ENCODE measurements at places on chromosomes 7 and 10.
A peak's percentile ranks its signal among the peaks of the same experiment; 100 is the strongest.

- DNase-seq: peak; percentile 39
Observed at GRCh38 chr10:18658271-18659124, 733 bp upstream of the ARL5B start.

DNA sequence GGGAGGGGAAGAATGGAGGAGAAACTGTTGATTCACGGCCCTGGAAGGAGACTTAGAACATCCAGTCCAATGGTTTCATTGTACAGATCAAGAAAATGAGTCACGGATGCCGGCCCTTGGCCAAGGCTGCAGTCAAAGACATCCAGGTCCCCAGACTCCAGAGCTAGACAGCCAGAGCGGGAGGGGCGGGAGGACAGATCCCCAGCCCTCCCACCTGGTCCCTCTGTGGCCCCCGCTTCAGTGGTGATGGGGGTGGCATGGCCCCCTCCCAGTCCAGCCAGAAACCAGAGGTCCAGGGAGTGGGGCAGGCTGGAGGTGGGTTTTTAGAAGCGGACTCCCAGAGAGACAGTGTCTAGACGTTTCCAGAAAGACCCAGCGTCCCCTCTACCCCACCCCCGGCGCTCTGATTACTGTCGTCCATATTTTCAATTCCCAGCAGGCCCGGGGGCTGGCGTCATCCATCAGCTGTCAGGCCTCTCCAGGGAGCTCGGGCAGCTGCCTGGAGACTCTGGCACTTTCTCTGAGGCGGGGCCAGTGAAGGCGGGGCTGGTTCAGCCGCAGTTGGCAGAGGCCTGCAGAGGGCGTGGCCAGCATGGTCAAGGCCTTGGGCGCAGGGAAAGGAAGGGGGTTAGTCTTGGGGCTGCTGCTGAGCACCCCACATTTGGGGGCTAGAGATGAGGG, 8.0 kb upstream of the HSPB1 start:
- DNase-seq: peak; percentile 45

- DNase-seq: no peak
Observed at GRCh38 chr7:155583636-155584035, 37.3 kb upstream of the CNPY1 start.

DNA sequence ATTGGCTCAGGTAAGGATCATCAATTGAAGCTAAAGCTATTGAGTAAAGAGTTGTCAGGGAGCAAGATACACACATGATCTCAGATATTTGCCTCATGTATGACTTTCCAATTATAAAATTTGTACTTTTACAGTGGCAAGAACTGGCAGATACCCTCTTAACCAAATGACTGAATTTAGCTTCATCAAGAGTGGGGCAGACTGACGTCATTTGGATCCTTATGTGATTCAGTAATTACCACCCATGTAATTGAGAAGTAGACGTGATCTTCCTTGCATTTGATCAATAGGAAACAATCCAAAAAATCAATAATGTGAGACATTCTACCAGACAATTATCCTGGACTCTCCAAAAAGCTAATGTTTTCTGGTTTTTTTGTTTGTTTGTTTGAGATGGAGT, 8.9 kb downstream of the LRRC72 start:
- no peak for DNase-seq

DNA sequence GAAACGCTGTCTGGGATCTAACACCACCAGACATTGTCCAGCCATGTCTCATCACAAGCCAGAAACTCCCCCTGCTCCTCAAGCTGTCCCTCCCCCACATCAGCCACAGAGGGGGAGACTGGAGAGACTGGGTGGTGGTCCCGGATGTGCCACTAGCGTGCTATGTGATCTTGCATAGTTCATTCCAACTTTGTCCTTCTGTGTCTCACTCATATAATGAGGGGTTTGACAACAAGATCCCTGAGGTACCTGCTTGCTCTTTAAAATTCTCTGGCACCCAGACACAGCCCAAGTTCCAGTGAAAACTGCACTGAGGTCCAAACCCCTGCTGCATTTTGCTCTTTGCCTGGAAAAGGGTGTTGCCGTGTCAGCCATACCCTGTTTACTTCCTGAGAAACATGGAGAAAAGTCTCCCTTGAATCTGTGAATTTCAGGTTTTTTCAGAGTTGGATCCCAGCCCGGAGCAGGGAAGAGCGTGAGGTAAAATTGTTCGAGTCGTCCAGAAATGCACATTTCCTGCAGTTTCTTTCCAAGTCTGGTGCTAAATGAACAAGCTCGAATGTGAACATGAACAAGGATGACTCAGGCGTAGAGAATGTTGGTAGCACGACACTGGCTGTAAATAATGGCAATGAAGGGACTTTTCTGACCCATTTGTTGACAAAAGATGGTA, 156.6 kb downstream of the CCDC3 start:
- no peak for DNase-seq

DNA sequence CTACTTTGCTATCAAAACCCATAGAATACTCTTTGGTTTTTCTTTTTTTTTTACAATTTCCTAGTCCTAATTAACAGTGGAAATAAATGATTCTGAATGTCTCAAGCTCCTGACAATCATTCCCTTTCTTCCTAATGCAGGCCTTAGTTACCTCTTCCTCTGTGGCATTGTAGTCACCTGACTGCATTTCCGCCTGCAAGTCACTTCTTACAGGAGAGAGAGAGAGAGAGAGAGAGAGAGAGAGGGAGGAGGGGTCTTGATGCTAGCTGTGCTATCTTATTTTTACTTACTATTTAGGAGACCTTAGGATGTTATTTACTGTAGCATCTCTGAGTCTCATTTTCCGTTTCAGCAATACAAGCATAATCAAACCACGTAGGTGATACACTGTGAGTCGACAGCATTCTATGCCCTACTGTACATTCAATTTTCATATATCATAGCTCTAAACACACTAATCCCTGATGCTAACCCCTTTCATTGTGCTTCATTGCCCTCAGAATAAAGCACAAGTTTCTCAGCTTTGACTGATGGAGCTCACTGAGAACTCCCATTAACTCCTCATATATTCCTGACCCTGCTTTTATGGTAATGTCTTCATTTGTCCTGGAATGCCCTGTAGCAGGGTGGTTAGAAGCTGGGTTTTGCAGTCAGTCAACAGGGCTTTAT, 1237.3 kb downstream of the XPNPEP1 start:
- no peak for DNase-seq

DNA sequence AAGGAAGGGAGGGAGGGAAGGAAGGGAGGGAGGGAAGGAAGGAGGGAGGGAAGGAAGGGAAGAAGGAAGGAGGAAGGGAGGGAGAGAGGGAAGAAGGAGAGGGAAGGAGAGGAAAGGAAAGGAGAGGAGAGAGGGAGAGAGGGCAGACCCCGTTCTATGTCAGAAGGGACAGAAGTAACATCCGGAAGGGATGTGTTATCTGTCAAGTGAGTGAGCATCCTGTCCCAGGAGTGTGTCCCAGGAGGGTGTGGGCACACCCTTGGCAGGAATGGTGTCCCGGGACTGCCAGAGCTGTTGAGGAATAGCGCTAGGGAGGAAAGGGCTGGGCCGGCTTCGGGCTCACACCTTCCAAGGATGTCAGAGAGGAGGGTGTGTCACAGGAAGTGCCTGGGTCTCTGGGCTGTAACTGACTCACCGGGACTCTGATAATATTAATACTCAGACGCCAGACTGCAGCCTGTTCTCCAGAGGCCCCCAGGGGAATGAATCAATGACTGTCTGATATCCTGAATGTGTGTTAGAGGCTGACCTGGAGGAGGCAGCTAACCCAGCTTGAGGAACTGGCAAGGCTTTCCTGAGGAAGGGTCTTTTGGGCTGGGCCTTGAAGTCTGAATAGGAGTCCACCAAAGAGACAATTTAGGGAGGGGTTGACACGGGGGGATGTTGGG, 125.6 kb upstream of the TNRC18 start:
- no peak for DNase-seq

GRCh38 chr10:96448021-96448457, 65.7 kb downstream of the TLL2 start:
- DNase-seq: no peak

GRCh38 chr10:121696854-121697253, 98.6 kb upstream of the FGFR2 start:
- DNase-seq: peak; percentile 28

DNA sequence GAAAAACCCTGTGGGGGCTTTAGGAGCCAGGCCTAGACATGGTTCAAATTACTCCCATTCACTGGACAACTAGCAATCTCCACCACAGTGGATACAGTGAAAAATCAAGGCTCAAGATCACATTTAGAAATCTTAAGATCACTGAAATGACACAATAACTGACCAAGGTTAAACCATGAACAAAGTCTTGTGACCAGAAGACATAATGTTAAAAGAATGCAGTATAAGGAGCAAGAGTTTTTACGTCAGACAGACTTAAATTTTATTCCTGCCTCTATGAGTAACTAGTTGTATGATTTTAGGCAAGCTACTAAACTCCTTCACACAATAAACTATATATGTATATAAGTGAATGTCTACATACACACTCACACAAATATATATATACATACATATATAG, 68.5 kb downstream of the MICU1 start:
- no peak for DNase-seq

DNA sequence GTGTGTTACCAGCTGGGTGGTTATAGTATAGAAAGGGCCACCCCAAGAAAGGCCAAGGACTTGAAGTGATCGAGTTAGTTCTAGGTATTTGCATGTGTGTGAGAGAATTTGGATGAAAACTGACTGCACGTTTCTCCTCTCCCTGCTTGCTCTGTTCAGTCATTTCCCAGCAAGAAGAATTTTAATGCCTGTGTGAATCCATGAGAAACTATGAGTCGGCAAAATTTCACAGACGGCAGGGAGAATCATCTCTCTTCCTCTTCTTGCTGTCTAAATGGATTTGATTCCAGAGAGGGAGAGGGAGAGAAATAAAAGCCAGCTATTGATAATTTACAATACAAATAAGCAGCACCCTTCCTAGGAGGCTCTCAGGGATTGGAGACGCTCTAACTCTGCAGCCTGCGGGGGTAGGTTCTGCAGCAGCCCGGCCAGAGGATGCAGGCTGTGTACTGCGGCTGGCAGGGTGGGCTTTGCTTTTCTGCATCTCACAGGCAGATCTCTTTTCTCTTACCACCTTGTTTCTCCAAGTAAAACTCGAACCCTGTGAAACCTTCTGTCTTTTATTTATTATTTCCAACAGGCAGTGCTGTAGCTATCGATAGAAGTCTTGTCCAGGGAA, 183.6 kb downstream of the TCF7L2 start:
- DNase-seq: no peak

GRCh38 chr7:33581236-33581635, 324.1 kb upstream of the BMPER start:
- no peak for DNase-seq

- no peak for DNase-seq
Observed at GRCh38 chr10:133334503-133335245, 2.0 kb downstream of the CALY start.

GRCh38 chr7:80637911-80638765, at the start of gene CD36:
Gene CD36 (plus strand): TSS chr7:80638642. CDS start chr7:80646741, 8,099 bp downstream.
- no peak for DNase-seq

DNA sequence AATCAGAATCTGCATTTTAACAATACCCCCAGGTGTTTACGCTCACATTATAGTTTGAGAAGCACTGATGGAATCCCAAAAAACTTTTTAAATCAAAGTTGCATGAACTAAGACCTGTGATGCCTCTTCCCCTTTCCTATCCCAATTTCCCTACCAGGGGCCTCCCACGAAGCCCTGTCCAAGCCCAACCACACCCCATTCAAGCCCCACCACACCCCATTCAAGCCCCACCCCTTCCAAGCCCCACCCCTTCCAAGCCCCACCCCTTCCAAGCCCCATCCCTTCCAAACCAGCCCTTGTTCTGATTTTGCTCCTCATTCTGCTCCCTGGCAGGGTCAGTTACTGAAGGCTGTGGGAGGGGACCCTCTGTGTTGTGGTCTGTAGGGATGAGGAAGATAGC, 9.8 kb upstream of the AQP1 start:
- no peak for DNase-seq

GRCh38 chr7:37212051-37212450, 236.6 kb downstream of the ELMO1 start:
- DNase-seq: peak; percentile 51

DNA sequence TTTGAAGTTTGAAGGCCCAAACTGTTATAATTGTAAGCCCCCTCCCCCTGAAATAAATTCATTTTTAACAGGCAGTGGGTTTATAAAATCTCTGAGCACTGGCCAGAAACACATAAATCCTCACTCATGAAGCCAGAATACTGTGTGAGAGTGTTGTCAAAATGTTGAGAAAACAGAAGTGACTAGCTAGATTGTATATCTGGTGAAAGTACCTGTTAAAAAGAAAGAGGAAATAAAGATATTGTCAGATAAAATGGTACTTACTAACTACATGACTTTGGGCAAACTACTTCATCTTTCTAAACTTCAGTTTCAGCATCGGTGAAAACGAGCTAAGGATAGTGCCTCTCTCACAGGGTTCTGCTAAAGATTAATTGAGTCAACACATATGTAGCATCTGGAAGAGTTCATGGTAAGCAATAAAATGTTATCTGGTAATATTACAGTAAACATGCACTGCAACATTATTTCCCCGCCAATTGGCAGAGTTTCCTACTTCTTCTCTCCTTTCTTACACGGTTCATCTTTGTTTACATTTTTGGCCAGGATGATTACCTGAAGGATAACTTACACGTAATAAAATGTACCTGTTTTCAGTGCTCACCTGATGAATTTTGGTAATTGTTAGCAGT, 202.5 kb upstream of the CHRM2 start:
- DNase-seq: no peak

GRCh38 chr7:2433713-2434550, 30.5 kb downstream of the CHST12 start:
- DNase-seq: no peak

DNA sequence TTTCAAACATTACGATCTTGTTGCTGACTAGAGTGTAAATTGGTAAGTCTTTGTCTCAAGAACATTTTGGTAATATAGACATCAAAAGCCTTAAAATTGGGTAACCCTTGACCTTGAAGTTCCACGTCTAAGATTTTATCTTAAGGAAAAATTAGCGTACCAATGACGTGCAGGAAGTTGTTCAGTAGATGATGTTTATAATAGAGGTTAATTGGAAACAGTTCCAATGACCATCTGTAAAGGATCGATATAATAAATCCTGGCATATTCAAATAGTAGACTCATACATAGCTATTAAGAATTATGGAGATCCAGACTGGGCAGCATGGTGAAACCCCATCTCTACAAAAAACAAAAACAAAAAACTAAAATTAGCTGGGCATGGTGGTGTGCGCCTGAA, 20.5 kb downstream of the GRK5 start:
- no peak for DNase-seq

DNA sequence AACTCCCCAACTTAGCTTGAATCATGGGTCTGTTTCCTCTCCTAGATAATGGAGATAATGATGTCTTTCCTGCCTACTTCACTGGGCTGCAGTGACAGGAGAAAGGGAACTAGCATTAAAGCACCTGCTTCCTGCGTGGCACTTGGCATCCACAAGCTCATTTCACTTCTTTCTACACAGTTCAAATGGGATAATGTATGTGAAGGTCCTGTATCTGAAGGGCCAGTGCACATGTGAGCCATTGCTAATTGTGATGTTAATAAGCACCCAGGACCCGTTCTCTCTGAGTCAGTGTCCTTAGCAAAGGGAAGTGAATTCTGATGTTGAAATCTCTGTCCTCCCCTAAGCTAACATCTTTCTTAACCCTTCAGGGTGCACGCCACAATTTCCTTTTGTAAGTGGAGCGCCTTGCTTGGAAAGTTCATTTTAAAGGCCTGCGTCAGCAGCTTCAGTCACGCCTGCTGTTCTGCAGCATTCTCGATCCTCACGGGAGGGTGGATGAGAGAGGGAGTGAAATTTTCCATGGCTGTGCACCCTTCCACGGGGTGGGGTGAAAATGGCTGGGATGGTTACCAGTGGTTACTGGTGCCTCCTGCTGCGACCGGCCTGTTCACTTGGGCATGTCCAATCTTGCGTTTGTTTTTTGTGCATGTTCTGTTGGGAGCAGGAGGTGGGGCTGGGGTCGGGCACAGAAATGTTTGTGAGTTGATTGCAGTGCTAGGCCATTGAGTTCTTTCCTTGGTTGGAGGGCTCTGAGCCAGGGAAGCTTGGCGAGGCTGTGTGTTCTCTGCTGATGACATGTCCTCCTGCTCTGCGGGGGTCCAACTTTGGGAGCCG, 59.2 kb downstream of the HK1 start:
- no peak for DNase-seq

All from MM.1S (cell line).